ENCODE measurements at places on chromosomes 5 and 9.
A peak's percentile ranks its signal among the peaks of the same experiment; 100 is the strongest.

DNA sequence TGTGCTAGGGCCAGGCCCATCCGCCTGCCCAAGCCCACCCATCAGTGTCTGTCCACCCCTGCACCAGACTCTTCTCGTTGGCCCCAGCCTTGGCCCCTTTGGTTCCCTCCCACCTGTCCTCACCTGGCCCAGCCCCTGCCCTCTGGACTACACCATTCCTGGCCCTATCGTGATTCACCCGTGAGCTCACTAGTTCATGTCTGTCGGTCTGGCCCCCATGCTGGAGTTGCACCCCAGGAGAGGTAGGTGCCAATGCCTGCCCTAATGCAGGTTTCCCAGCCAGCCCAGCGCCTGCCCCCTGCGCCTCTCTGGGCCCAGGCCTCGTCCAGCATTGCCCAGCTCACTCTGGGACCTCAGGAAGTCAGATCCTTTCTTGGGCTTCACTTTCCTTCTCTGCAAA lies 115.4 kb upstream of the LMX1B start:
- no peak for DNase-seq

DNA sequence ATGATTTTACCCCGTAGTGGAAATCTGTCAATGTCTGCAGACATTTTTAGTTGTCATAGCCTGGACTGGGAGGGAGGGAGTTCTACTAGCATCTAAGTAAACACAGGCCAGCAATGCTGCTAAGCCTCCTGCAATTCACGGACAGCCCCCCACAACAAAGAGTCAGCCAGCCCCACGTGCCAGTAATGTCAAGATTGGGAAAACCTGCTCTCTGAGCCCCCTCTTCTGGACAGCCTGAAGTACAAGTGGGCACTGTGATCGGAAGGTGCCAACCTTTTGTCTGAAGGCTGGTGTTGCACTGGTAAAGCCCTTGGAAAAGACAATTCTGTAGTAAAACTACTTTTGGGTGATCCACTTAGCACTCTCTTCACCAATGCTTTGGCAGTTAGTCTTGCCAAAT lies 154.5 kb downstream of the TARS1 start:
- no peak for DNase-seq

GRCh38 chr9:76302947-76303550 lies 91.2 kb downstream of the RFK start:
- peak; percentile 56 for DNase-seq

- DNase-seq: no peak
Measured at GRCh38 chr9:138016406-138017187, 139.0 kb downstream of the CACNA1B start.

GRCh38 chr9:114282507-114282906 lies 40.4 kb upstream of the ORM1 start:
- no peak for DNase-seq

- DNase-seq: no peak
Measured at GRCh38 chr9:122368642-122369041, 2.2 kb upstream of the PTGS1 start.

DNA sequence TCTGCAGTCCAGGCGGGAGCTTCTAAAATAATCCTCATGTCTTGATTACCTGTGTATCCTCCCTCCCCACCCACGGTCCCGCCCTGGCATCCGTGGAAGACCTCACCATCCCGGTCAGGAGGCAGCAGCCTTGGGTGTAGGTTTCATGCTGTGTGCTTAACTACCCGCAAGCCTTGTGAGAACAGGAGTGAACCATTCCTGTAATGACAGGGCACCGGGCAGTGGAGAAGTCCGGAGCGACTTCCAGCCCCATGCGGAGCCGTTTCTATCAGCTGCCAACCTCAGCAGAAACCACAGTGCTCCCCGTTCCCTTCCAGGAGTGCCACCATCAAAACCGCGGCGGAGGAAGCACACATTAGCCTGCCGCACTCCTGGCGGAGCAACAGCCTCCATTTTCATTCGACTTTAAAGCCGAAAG lies 123.5 kb upstream of the LMX1B start:
- no peak for DNase-seq

DNA sequence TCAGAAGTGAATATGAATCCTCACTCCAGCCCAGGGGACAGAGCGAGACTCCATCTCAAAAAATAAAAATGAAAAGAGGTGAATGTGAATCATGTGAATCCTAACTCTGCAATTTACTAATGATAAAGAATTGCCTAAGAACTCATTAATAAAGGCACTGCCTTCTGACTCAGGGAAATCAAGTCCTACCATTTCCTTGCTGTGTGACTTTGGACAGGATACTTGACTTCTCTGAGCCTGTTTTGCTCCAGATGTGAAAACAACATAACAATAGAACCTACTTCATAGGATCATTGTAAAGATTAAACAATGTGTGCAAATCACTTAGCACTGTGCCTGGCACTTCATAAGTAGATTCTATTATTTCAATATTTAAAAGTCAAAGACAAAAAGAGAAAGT lies 15.1 kb upstream of the PWWP2A start:
- DNase-seq: no peak

- no peak for DNase-seq
Measured at GRCh38 chr5:177468685-177469628, 4.5 kb downstream of the DBN1 start.

- DNase-seq: no peak
Measured at GRCh38 chr5:89120719-89121118, 237.7 kb upstream of the MEF2C start.

- no peak for DNase-seq
Measured at GRCh38 chr9:131329241-131329641, 39.7 kb downstream of the PLPP7 start.

GRCh38 chr9:80496901-80497556 lies 925.3 kb downstream of the TLE4 start:
- no peak for DNase-seq

DNA sequence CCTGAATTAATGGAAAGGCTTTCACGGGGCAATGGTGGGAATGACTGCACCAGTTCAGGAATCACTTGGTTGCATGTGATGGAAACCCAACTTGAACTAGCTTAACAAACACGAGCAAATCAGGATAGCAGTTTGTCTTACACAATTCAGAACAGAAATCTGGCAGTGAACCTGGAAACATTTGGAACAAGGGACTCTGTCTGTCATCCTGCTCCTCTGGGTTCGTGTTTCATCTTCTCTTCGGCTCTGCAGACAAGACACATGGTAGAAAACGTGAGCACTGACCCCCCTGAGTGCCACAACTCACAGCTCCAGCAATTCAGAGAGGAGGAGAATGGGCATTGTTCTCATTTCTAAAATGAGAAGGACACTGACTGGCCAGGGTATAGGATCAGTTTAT lies 218.1 kb upstream of the NREP start:
- no peak for DNase-seq

DNA sequence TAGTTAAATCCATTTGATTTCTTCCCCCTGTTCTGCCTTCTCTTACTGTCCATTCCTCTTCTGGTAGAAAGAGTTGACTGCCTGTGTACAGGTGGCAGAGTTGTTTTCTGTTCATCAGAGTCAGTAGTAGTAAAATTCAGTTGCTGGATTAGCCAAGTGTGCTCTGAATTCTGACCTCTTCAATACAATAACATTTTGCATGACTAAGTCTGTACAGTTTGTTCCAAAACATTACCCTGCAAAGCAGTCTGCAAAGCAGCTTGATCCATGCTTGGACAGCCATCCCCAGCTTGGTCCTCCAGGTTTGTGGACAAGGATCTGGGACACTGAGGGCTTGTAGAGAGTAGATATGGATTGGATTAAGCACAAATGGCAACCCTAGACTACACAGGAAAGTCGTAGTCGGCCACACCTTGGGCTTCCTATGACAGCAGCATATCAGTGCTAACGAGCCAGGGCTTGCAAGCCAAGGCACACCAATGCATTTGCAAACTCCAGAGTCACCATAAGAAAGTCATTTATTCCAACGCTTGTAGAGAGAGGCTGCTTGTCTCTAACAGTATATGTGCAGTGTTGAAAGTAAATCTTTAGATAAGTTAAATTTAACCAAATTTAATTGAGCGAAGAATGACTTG lies 25.2 kb downstream of the IL12B start:
- no peak for DNase-seq

DNA sequence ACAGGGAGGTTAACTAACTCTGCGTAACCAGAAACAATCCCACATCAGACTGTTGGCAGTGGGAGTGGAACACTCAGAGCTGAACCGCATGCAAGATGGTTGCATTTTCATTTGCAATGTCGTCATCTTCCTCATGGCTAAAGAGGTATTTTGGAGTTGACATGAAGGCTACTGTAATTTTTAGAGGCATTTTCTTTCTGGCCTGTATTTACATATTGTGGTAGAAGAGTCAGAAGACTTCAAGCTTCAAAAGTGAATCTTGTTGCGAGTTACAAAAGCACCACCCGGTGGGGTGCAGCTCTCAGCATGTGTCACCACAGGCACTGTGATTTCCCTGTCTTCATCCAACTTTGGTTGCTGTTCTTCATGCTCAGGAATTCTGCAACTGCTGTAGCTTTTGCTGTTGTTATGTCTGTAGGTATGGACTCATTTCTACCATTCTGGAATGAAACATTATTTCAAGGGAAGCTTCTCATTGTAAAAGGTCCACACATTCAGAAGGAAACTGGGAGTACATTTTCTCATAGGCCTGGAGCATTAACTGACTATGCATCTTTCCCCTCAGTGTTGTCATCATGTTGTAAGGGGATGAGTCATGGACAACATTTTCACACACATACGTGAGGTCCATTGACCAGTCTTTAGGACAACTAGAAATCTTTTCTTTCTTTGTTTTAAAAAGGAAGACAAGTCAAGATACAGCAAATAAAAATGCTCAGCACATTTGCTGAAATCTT lies 35.4 kb upstream of the GDNF start:
- DNase-seq: no peak

- DNase-seq: no peak
Measured at GRCh38 chr5:118678746-118679145, 309.6 kb downstream of the DTWD2 start.

DNA sequence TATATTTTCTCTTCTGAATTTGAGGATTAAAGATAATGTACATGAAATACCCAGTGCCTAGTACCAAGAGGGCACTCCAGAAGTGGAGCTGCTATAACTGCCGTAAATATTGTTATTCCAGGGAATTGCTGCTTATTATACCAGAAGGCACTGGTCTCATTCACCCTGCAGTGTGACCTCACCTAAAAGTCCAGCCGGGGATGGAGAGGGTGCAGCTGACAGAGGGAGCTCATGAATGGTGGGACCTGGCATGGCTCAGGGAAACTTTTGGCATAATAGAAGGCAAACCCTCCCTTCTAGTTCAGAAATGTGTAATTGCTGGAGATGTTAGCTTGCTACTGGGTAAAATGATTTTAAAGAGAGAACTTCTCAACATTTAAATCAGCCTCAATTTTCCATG lies 108.5 kb downstream of the MVB12B start:
- no peak for DNase-seq

DNA sequence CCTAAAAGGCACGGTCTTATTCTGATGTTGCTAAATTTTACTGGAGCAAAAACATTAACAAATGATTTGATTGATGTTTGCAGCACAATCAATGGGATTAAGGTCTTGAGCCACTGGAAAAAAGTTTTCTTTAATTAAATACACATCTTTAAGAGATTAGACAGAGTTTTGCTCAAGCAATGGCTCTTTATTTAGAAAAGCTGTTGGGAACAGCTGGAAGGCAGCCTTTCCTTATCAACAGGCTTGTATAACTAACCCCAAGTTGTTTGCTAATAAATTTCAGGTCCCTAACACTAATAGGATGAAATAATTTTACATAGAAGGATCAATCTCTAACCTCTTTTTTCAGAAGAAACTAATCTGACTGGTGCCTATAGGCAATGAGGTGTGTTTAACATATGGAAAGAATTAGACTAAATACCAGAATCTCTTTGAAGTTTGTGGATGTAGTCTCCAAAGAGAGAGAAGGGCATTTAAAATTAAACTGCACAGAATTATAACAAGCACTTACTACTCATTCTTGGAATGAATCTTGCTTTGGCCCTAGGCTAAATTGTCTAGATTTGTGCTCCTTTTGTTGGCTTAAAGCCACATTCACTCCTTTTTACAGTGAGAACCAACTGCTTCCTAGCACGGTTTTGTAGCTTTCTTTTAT lies 67.3 kb upstream of the TNFAIP8 start:
- DNase-seq: no peak

GRCh38 chr5:132334812-132335211 lies 34.7 kb upstream of the SLC22A5 start:
- DNase-seq: no peak

- no peak for DNase-seq
Measured at GRCh38 chr9:123218831-123219230, 49.6 kb downstream of the STRBP start.

DNA sequence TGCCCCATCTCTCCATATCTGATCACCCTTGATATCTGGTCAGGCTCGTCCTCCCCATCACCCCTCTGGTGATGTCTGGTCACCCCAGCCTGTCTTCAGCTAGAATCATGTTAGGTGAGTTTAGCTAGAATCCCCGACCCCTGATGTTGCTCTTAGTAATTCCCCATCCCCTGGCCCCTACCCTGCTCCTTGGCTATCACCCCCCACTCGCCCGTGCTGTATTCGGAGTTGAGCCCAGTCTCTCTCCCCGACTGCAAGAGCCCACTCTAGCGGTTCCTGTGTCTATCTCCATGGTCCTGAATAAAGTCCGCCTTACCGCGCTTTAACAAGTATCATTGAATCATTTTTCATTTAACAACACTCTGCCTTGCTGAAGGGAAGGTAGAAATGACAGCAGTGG lies 33.7 kb downstream of the ADAMTS2 start:
- DNase-seq: no peak

- no peak for DNase-seq
Measured at GRCh38 chr9:77807846-77808750, 160.0 kb upstream of the GNA14 start.

- DNase-seq: no peak
Measured at GRCh38 chr9:33697171-33697570, 98.2 kb upstream of the PRSS3 start.

Measured in hematopoietic multipotent progenitor cell treated with erythropoietin and hydrocortisone succinate and interleukin-3 and kit ligand, for 15 days (in vitro differentiated cells).